ENCODE measurements at places on chromosomes 6 and 20.

DNA sequence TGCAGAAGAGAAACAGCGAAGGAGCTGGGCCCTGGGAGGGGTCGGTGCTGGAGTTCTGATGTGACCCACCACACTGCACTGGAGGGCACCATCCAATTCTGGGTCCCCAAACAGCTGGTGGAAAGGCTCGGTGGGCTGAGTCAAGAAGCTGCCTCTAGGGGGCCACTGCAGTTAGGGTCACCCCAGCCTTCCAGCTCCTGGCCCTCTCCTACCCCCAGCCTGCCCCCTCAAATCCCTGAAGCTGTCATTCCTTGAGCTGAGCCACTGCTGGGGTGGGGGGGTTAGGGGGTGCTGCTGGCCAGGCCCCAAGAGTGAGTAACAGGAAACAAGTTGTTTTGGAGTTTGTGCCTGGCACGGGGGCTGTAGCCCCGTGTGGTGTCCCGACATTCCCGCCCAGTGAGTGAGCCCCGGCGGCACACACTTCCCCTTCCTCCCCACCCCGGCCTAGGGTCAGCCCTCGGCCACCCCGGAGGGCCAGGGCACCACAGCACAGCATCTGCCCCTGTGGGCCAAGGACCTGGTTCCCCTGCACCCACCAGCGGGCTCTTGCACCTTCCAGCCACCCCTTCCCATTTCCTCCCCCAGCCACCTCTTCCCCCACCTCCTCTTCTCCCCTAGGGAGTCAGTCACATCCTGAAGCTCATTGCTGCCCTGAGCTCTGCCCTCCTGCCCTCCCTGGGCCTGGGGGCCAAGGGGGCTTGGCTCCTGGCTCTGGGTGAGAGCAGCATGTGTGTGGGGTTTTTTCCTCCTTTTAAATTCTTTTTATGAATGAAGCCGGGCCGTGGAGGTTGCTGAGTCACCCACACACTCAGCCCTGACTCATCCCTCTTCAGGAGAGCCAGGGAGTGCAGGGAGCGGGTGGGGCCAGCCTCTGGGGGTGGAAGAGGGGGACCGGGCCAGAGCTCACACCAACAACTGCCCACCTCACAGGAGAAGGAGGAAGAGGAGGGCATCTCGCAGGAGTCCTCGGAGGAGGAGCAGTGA lies 4.6 kb downstream of the SMIM29 start:
- DNase-seq, result no peak

DNA sequence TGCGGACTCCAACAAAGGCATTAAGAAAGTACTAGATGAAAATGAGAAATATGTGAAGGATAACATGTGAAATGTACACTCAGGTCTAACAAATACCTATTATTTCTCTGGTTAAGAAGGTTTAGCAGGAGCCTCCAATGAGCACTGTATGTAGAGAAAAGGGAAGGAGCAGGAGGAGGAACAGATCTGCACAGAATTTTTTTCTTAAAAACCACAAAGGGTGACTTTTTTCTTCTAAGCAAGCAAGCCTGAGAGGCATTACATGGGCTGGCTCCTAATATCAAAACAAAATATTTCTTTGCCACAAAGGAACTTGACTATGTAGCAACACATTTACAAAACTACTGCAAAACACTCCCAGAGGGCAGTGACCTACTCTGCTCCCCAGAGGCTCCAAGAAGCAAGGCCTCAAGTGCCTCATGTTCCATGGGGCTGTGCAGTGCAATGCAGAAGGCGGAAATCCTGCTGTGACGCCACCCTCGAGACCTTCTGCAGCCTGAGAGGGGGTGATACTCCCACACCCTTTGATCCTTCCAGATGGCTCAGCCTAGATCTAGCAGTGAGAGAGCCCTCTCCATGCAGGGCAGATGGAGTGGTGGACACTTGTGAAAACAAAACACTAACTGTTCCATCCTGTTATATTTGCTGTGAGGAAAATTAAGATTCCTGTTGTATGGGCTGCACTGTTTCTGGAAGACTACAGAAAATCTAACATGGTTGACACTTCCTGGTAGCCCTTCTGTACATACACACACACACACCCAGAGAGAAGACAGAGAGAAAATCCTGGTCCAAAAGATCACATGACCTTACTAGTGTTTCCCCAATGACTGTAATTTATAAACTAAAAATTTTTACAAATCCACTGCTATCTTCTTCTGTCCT lies 36.0 kb upstream of the SMIM29 start:
- DNase-seq, result peak; percentile 32

GRCh38 chr20:59703046-59703445 lies 98.7 kb downstream of the PHACTR3 start:
- DNase-seq, result no peak

- DNase-seq, result no peak
These were observed 27.6 kb upstream of the LIN28B start for GRCh38 chr6:104929353-104929752.

- no peak for DNase-seq
These were observed 125.9 kb upstream of the JAG1 start for GRCh38 chr20:10799735-10800134.

DNA sequence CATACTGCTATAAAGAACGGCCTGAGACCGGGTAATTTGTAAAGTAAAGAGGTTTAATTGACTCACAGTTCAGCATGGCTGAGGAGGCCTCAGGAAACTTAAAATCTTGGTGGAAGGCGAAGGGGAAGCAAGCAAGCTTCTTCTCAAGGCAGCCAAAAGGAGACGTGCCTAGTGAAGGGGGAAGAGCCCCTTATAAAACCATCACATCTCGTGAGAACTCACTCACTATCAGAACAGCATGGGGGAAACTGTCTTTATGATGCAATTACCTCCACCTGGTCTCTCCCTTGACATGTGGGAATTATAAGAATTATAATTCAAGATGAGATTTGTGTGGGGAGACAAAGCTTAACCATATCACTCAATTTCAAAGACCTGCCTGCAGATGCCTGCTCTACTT lies 447.0 kb downstream of the EYS start:
- DNase-seq, result no peak

- DNase-seq, result no peak
These were observed 19.7 kb upstream of the TAGAP start for GRCh38 chr6:159064477-159064876.

GRCh38 chr6:28491984-28492317 lies 23.6 kb downstream of the GPX6 start:
- DNase-seq, result no peak

- DNase-seq, result no peak
These were observed 41.6 kb downstream of the PLCG1 start for GRCh38 chr20:41178904-41179432.

DNA sequence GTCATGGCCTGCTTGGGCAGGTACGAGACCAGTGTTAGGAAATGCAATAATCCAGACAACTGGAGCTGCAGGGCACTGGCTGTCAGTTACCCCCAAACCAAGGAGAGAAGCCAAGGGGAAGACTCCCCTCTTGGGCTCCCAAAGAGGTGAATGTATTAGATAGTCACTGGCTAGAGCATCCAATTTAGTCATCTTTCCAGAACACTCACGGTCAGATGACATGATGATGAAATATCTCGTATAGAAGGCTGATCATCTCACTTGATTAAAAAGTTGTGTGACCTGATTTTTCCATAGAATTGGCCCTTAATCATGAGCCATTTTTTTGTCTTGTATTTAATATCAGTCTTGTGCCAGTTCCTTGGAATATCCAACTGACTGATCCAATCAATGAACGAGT lies 40.7 kb downstream of the SLC22A3 start:
- DNase-seq, result no peak

DNA sequence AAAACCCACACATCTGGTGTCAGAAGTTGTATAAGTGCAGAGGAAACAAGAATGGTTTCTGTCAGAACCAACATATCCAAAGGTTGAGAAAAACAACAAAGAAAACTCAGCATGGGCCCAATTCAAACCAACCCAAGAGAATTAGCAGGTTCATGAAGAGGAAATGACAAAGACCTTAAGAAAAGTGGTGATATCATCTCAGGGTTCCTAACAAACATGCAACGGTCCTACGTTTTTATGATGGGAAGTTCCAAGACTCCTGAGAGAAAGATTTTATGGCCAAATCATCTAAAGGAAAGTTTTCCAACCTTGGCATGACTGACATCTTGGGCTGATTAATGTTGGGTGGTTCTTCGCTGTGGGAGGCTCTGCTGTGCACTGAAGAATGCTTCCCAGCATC lies 23.0 kb downstream of the TFB1M start:
- no peak for DNase-seq

DNA sequence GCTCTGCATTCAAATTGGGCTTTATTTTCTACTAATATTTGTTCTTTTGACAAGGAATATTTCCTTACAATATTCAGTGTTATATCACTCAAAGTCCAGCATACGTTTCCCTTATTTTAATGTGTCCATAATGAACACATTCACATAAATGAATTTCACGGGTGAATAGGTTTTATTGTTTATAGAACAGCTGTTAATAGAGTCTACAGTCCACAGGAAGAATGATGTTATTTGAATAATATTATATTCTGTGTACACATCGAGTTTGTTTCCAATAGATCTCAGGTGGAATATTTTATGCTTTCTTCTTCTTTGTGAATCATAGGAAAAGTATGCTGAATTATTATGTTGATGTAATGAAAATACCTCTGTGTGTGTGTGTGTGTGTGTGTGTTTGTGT lies 582.4 kb downstream of the CDH26 start:
- DNase-seq, result no peak

DNA sequence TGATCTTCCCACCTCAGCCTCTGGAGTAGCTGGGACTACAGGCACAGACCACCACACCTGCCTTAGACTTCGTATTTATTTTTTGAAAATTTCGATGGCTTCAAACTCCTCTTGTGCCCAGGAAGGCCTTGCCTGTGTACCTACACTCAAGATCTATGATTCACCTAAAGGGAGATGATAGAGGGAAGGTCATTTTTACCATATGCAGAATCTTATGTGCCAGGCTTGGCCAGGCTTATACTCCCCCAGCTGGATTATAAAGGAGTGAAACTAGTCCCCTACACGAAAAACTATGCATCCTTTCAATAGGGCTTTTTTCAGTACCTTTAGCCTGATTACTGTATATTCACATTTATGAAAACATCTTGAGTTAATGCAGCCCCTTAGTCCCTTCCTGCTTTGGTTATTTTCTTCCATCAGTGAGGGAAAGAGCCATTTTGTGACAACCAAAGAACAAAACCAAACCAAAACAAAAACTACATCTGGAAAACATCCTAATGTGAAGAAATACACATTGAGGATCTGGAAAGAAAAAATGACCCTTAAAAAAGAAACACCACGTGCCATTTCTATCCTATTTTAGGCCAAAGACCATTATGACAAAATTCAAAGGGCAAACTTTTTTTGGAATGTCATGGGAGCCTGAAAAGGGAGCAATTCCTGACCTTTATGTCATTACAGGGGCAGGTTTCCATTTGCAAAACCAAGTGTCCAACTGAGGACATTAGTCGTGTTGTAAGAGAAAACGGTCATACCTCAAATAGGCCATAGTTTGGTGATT lies 34.7 kb downstream of the RIPOR2 start:
- DNase-seq, result no peak

- DNase-seq, result no peak
These were observed 38.5 kb upstream of the MLIP start for GRCh38 chr6:54072635-54073313.

DNA sequence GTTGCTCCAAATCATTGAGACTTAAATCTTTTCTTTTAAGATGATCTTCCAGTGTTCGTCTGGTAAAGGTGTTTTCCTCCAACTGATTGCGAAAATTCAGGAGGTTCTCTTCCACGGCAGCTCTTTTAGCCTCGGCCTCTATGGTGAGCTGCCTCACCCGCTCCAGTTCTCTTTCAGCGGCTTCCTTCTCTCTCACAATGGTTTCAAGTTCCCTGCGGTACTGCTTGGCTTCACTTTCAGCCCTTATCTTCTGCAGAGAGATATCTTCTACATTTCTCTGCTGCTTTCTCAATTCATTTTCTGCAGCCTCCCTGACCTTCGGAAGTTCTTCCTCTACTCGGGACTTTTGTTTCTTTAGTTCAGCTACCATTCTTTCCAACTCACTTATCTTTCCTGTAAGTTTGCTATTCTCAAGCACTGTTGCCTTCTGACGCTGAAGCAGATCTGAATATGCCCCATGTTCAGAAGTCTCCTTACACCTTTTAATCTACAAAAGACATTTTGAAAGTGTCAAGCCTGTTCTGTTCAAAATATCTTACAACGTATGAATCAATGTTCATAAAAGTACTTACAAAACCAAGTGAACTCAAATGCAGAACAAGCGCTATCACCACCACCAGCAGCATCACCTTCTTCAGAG lies 22.3 kb downstream of the DST start:
- no peak for DNase-seq

DNA sequence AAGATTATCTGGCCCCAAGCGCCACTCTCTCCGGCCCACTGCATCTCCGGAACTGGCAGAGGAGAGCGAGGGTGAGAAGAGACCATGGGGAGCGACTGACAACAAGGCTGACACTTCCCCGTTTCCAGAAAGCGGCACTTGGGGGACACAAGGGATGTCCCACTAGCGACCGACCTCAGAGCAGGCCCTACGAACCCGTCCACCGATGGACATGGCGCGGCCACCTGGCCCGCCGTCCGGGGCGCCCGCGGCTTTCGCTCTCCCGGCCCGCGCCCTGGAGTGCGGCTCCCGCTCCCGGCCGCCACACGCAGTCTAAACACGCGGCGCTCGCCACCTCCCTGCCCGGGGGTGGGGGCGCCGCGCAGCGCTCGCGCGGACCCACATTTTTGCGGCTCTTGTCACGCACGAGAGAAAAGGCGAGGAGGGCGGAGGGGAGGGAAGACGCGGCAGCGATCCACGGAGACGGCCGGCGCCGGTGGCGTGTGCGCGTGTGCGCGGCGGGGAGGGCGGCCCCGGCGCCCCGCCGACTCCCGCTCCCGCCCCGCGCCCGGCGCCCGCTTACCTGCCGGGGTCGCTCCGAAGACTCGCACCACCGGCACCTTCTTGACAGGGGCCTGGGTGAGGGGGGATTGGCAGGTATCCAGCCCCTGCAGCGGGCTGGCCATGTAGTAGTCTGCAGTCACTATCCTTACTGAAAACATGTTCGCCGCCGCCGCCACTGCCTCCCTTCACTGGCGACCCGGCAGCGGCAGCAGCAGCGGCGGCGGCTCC lies 645 bp downstream of the REV3L start:
- DNase-seq, result peak; percentile 68

DNA sequence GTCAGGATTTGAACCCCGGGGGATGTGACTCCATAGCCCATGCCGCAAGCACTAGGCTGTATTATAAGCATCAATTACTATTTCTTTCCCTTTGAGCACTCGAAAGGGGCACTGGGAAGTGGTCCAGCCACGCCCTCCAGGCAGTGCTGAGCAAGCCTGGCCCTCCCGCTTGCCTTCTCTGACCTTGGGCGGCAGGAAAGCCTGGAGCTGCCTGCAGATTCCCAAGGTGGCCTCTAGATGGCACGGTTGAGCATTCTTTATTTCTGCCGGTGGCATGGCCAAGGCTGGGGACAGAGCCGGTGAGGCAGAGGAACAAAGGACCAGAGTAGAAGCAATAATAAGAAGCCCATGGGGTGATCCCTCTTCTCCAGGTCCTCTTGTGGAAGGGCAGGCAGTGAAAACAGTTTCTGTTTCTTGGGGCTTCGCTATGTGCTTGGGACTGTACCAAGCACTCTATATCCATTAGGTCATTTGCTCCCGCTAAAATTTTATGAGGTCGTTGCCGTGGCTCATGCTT lies 32.0 kb downstream of the ARHGAP40 start:
- no peak for DNase-seq

Measured in nucleus accumbens (tissue), 56 donors.